Myocyte (in vitro differentiated cells): ENCODE measurements at places on chromosomes 3 and 15.

GRCh38 chr15:52682781-52683180, 3.6 kb upstream of the ATOSA start:
- DNase-seq: no peak

DNA sequence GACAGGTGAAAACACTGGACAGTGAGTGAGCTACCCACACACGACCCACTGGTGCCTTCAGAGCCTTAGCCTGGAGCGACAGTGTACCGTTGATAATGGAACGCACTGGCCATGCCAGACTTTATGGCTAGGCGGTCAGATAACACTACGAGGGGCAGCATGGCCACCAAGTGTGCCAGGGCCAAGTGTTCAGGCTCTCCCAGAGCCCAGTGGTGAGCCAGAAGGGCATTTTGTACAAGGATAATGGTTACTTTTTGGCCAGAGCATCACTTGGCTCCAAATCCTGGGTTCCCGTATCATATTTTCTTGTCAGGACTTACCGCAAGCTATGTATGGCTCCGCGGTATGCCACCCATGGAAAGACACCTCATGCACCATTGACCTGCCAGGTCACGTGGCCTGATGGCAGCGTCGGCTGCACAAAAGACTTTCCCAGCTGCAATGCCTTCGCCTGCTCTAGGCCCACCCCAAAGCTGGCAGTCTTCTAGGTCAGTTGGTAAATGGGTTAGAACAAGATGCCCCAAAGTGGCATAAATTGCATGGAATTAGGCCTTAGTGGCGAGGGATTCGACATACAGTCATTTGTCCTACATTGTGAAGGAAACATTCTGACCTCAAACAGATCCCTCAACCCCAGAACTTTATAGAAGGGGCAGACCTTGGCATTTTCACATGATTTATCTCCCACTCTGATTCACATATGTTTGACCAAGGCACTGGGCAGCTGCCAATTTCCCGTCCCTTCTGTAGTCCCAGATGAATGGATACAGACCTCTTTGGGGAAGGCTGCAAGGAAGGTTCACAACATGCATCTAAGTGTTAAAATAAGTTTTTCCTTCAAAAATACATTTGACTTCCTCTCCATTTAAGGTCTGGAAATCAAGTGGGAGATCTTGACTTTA, 12.2 kb upstream of the SLC28A1 start:
- DNase-seq: peak; percentile 53

GRCh38 chr15:25250011-25250596, 188.7 kb downstream of the UBE3A start:
- DNase-seq: no peak

GRCh38 chr3:177108648-177109047, 88.6 kb downstream of the TBL1XR1 start:
- no peak for DNase-seq

GRCh38 chr3:39707314-39707909, 102.0 kb upstream of the MYRIP start:
- peak; percentile 61 for DNase-seq

DNA sequence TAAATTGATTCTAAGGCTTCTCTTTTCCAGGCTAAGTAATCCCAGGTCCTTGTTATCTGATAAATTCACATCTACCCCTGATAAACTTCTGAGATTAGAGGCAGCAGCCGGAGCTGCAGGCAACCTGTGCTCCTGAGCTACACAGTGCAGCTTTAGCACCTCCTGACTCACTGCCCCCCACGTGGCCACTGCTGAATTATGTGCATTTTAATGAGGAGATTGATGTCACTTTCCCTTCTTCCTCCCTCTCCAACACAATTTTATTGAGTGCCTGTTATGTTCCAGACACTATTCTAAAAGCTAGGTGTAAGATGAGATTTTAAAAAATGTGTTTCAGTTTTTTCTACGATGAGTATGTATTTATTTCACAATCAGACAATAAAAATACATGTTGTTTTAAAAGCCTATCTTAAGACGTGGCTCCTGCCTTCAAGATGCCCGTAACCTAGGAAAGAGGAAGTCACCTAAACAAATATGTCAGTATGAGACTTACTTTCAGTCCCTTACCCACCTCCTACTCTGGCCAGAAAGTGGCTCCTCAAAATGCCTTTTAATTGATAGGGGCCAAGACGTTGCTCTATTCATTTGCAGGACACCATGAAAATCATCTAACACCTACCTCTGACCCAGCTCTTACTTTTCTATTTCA, 161.5 kb upstream of the PFN2 start:
- DNase-seq: no peak

GRCh38 chr15:88803920-88804247, 648 bp downstream of the ACAN start:
- no peak for DNase-seq

GRCh38 chr15:78983146-78983918, 38.5 kb upstream of the CTSH start:
- peak; percentile 92 for DNase-seq

DNA sequence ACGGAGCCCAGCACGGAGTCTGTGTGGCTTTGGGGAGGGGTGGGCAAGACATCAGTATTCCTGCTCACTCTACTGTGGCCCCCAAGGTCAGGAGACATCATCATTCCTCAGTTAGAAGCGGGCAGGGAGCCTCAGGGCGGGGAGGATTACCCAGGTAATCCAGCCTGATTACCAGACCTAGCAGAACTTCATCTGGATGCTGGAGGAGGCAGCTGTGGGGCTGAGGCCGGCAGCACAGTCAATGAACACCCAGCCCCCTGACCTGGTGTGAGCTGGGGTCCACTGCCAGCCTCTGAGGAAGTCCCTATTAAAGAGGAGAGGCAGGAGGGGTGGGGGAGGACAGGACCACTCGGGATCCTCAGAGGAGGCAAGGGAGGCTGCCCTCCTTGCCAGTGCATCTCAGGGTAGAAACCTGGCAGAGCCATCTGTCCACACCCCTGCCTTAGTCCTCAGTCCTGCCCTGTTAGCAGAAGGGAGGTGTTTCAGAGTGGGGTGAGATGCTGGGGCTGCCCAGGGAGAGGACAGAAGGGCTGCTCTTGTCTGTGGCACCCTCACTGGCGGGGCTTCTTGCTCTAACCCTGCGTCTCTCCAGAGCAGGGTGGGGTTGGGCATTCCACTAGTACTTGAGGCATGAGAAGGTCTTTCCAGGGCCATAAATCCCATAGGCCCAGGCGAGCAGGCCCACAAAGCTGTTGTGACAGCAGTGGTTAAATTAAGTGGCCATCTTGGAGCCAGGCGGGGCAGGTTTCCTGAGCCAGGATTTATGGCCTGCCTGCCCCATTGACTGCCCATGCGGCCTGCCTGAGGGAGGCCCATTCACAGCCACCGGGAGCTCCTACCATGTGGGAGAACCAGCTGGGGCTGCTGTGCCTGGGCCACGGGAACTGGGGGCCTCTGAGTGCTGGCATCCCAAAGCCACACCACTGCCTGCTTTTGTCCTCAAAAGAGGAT, 82.1 kb downstream of the LINGO1 start:
- no peak for DNase-seq

GRCh38 chr15:89197503-89197971, 23.8 kb downstream of the RLBP1 start:
- DNase-seq: peak; percentile 44

GRCh38 chr15:101537483-101538080, 48.1 kb upstream of the PCSK6 start:
- DNase-seq: no peak

GRCh38 chr15:84654689-84655453, 788 bp upstream of the WDR73 start:
- DNase-seq: peak; percentile 91

DNA sequence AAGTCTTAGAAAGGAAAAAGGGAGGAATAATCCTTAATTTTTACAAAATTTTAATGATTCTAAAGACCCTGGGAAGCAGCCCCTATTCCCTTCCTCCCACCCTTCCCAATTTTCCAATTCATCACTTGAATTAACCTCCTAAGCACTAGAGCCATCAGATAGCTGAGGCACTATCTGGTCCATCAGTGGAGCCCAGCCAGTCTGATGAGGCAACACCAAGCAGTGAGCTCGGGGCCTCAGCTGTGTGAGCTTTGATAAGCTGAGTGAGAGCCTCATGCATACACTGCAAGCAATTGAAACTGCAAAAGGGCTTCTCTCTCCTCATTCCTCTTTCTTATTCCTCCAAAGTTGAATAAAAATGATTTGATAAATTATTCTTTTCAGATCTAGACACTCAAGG, 31.9 kb downstream of the TUSC7 start:
- DNase-seq: no peak

DNA sequence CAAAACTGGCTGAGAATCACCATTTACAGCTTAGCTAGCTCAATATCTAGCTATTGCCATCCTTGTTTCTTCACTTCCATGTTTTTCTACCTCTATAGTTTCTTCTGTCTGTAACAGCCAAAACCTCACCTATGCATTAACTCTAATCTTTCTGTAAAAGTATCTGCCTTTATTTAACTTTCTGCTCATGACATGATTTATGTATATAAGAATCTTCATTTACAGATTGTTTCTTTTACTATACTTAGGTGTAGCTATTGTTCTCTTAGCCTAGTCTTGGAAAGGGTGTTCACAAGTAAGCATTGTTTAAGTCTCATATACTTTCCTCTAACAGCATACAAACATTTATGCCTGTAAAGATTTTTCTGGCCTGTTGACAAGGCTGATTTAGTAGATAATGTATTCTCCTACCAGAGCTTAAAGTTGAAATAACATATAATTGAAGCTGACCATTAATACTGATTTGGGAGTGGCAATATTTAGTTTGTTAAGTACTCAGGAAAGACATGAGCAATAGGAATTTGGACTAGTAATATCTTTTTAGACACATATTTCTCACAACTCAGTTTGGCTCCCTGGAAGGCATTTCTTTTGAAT, 9.4 kb downstream of the FILIP1L start:
- no peak for DNase-seq

DNA sequence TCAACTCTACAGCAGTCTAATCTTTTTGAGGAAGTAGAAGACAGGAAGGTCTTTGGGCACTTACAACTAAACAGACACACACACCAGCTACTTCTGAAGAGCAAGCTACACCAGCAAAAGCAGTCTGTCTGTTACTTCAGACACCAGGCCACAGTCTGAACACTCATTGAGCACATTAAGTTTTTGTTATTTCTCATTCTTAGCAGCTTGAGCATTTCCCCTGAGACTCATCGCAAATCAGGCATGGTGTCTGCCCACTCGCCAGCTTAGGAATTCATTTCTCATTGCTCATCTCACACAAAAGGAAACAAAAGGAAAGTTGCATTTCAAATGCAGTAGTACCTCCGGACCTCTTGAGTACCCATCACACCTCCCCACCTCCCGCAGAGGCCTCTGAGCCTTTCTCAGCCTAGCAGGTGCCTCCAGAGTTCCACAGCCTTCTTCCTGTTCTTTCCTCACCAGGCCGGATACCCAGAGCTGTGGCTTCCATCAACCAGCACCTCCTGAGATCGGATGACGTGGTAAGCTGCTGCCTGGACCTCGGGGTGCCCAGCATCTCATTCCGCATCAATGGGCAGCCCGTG, 302.0 kb downstream of the RYR3 start:
- no peak for DNase-seq
